Calu3 (cell line): ENCODE measurements at places on chromosomes 16 and 17. TPM values are rescaled to one million over a fixed set of nuclear protein-coding genes. Genes with fewer than 3 reads are reported as not detected.
A peak's percentile ranks its signal among the peaks of the same experiment; 100 is the strongest.

GRCh38 chr17:76278952-76279741 lies 14.0 kb downstream of the UBALD2 start:
- peaks cover 16% of the 10 kb centered on the region for H3K36me3 ChIP-seq
- no peaks in the 10 kb centered on the region for H3K27me3 ChIP-seq
- peaks cover 8% of the 10 kb centered on the region for H3K4me1 ChIP-seq
- H3K4me3 ChIP-seq, result no peak overlapping the region

DNA sequence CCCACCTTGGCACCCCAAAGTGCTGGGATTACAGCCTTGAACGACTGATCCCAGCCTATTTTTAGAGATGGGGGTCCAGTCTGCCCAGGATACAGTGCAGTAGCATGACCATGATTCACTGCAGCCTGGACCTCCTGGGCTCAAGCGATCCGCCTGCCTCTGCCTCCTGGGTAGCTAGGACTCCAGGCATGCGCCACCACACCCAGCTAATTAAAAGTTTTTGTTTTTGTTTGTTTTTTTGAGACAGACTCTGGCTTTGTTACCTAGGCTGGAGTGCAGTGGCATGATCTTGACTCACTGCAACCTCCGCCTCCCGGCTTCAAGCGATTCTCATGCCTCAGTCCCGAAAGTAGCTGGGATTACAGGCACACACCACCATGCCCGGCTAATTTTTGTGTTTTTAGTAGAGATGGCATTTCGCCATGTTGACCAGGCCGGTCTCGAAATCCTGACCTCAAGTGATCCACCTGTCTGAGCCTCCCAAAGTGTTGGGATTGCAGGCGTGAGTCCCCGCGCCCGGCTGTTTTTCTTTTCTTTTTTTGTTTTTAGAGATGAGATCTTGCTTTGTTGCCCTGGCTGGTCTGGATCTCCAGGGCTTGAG lies 2.3 kb upstream of the PAFAH1B1 start:
- no peak overlapping the region for H3K27ac ChIP-seq
- H3K4me1 ChIP-seq, result peaks cover 3% of the 10 kb centered on the region
- no peak overlapping the region for H3K4me3 ChIP-seq
- no peaks in the 10 kb centered on the region for H3K27me3 ChIP-seq
- DNase-seq, result no peak

GRCh38 chr17:28719021-28719433 lies 758 bp upstream of the RPL23A start:
- no peaks in the 10 kb centered on the region for H3K27me3 ChIP-seq
- peaks cover 27% of the 10 kb centered on the region for H3K4me1 ChIP-seq
- peak overlapping the region; percentile 96 for H3K27ac ChIP-seq

DNA sequence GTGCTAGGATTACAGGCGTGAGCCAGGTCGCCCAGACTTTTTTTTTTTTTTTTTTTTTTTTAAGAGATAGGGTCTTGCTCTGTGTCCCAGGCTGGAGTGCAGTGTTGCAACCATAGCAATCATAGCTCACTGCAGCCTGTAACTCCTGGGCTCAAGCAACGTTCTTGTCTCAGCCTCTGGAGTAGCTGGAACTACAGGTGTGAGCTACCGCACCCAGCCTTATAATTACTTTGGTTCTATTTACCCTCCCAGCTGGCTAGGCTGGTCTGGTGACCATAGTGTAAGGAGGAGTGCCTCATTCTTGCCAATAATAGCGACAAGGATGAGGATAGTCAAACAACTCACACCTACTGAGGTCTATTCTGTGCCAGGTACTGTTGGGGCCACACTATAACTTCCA lies 39.6 kb upstream of the USP7 start:
- H3K36me3 ChIP-seq, result no peaks in the 10 kb centered on the region
- no peaks in the 10 kb centered on the region for H3K4me1 ChIP-seq
- H3K27me3 ChIP-seq, result peaks cover 11% of the 10 kb centered on the region
- no peak overlapping the region for H3K4me3 ChIP-seq
- no peak overlapping the region for H3K27ac ChIP-seq
- peak; percentile 43 for DNase-seq

DNA sequence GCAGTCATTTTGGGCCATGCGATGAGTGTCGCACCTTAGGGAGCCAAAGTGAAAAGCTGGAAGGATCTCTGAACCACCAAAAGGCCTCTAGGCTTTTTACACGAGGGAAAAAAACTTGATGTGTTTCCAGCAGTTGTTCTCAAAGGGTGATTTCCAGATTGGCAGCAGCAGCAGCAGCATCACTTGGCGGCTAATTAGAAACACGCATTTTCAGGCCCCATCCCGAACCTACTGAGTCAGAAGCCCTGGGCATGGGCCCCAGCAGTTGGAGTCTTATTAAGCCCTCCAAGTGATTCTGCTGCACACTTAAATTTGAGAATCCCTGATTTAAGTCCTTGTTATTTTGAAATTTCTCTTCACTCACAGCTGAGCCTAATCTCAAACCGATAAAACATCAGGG lies 25.3 kb upstream of the PYY start:
- H3K36me3 ChIP-seq, result no peaks in the 10 kb centered on the region
- no peak overlapping the region for H3K27ac ChIP-seq
- DNase-seq, result no peak
- H3K4me3 ChIP-seq, result no peak overlapping the region
- H3K4me1 ChIP-seq, result no peaks in the 10 kb centered on the region

DNA sequence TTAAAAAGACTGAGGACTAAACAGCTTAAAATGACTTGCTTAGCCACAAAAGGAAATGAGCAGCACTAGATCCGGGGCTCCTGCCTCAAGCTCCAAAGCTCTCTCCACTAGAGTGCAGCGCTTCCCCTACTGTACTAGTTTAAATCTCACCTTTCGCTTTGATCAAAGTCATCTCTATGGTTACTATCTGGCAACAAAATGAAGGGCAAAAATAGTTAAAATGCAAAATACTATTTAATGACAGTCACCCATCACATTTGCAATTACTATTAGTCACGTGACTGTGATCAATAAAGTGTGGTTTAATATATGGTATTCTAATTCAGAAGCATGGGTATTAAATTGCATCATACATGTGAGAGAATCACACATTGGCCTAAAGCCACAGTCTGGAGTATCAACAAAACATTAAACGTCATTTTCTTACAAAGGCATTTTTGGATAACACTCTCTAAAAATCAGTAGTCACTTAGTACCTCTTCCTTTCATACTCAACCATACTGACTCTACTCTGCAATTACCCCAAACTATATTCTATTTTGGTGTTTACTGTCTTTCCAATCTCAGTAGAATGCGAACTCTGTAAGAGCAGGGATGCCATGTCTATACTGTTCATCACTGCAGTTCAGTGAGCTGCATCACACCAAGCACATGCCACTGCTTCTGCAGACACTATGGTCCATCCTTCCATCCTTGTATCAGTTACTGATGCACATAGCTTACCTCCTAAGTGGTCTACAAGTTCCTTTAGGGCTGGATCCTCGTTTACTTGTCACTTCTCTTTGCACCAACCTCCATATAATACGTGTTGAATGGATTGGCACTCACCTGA lies 6.2 kb downstream of the PSMD12 start:
- H3K36me3 ChIP-seq, result peaks cover 70% of the 10 kb centered on the region
- peak overlapping the region; percentile 4 for H3K27ac ChIP-seq
- no peak overlapping the region for H3K4me3 ChIP-seq
- H3K27me3 ChIP-seq, result no peaks in the 10 kb centered on the region

- peaks cover 18% of the 10 kb centered on the region for H3K4me1 ChIP-seq
- H3K36me3 ChIP-seq, result peaks cover 15% of the 10 kb centered on the region
- no peak for DNase-seq
- H3K27me3 ChIP-seq, result no peaks in the 10 kb centered on the region
Measured at GRCh38 chr17:18997650-18998196, 6.8 kb downstream of the FAM83G start.

GRCh38 chr16:61890386-61890785 lies 145.9 kb downstream of the CDH8 start:
- no peaks in the 10 kb centered on the region for H3K27me3 ChIP-seq
- H3K27ac ChIP-seq, result no peak overlapping the region
- H3K4me1 ChIP-seq, result no peaks in the 10 kb centered on the region
- no peak overlapping the region for H3K4me3 ChIP-seq
- DNase-seq, result no peak

GRCh38 chr17:28216528-28216927 lies 102.5 kb upstream of the TMEM97 start:
- no peak overlapping the region for H3K4me3 ChIP-seq
- peaks cover 12% of the 10 kb centered on the region for H3K27me3 ChIP-seq
- no peak for DNase-seq
- no peak overlapping the region for H3K27ac ChIP-seq

DNA sequence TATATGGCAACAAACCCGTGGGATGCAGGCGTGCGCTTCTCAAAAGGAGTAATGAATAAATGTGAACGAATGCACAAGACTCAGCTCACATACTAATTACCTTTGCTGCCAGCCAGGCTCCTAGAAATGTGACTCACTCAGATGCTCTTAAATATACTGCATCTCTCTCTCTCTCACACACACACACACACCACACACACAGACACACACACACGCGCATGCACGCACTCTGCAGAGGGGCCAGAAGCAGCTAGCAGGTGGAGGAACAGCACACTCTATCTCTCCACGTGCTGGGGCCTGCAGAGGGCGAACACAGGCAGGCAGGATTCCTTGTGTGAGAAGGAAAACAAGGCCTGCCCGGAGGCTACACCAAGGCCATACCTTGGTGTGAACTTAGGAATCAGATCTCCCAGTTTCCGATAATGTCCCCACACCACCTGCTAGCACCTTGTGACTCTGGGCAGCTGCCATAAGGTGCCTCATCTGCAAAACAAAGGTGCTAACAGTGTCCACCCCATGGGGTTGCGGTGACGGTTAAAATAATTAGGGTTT lies 5.3 kb downstream of the GPRC5B start:
- peak overlapping the region; percentile 3 for H3K27ac ChIP-seq
- H3K4me1 ChIP-seq, result peaks cover 43% of the 10 kb centered on the region
- peaks cover 74% of the 10 kb centered on the region for H3K36me3 ChIP-seq
- H3K4me3 ChIP-seq, result no peak overlapping the region
- no peaks in the 10 kb centered on the region for H3K27me3 ChIP-seq

DNA sequence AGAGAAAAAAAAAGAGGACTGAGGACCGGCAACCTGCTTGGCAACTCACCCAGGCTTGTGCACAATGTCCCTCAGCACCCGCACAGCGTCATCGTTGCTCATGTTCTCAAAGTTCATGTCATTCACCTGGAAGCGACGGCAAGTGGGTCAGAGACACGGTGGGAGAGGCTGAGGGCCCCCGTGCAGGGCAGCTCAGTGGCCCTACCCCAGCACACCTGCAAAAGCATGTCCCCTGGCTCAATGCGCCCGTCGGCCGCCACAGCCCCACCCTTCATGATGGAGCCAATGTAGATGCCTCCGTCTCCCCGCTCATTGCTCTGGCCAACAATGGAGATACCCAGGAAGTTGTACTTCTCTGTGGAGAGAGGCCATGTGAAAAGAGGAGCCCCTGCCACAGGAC lies 5.4 kb downstream of the DVL2 start:
- H3K36me3 ChIP-seq, result peaks cover 51% of the 10 kb centered on the region
- H3K27me3 ChIP-seq, result no peaks in the 10 kb centered on the region
- DNase-seq, result no peak
- H3K4me3 ChIP-seq, result no peak overlapping the region
- H3K4me1 ChIP-seq, result peaks cover 17% of the 10 kb centered on the region

- H3K4me1 ChIP-seq, result no peaks in the 10 kb centered on the region
- H3K36me3 ChIP-seq, result no peaks in the 10 kb centered on the region
- H3K27ac ChIP-seq, result no peak overlapping the region
- H3K27me3 ChIP-seq, result peaks cover 70% of the 10 kb centered on the region
Measured at GRCh38 chr16:28258567-28258966, 33.8 kb upstream of the SBK1 start.

GRCh38 chr17:42845918-42846593 lies 1.7 kb downstream of the AOC2 start:
- peaks cover 8% of the 10 kb centered on the region for H3K4me1 ChIP-seq
- no peak for DNase-seq
- H3K27me3 ChIP-seq, result no peaks in the 10 kb centered on the region
- H3K4me3 ChIP-seq, result no peak overlapping the region
- H3K36me3 ChIP-seq, result peaks cover 56% of the 10 kb centered on the region
- peak overlapping the region; percentile 51 for H3K27ac ChIP-seq

GRCh38 chr16:81523387-81524115 lies 78.9 kb downstream of the CMIP start:
- no peaks in the 10 kb centered on the region for H3K27me3 ChIP-seq
- peak overlapping the region; percentile 3 for H3K4me3 ChIP-seq
- DNase-seq, result peak; percentile 85
- peaks cover 25% of the 10 kb centered on the region for H3K36me3 ChIP-seq

GRCh38 chr16:58628845-58629732 lies 537 bp downstream of the CNOT1 start:
- DNase-seq, result peak; percentile 35
- peak overlapping the region; percentile 100 for H3K27ac ChIP-seq
- H3K4me1 ChIP-seq, result no peaks in the 10 kb centered on the region
- peak overlapping the region; percentile 99 for H3K4me3 ChIP-seq
- no peaks in the 10 kb centered on the region for H3K27me3 ChIP-seq

GRCh38 chr17:50133028-50133768 lies 3.2 kb upstream of the SAMD14 start:
- H3K4me3 ChIP-seq, result no peak overlapping the region
- DNase-seq, result peak; percentile 42
- H3K27ac ChIP-seq, result no peak overlapping the region

- H3K4me1 ChIP-seq, result peaks cover 76% of the 10 kb centered on the region
- H3K27me3 ChIP-seq, result no peaks in the 10 kb centered on the region
Measured at GRCh38 chr17:75695830-75696271, 25.4 kb upstream of the ITGB4 start.

DNA sequence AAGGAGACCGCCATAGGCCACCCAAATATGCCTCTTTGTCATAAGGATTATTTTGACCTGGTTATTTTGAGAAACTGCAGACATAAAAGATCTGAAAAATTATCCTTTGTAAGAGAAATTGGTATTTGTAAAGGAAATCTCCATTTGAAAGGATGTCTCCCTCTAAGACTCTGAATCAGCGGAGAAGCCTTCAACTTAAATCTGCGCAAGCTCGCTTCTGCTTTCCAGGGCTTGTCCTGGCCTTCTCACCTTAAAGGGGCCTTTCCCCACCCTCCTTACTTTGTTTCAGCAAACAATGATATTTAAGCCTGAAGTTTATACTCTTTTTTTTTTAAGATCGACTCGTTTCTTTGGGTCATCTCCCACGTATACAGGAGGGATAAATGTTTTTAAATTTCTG lies 34.5 kb downstream of the HSBP1 start:
- no peaks in the 10 kb centered on the region for H3K36me3 ChIP-seq
- H3K4me3 ChIP-seq, result no peak overlapping the region
- no peak for DNase-seq
- no peaks in the 10 kb centered on the region for H3K4me1 ChIP-seq
- no peak overlapping the region for H3K27ac ChIP-seq

GRCh38 chr17:47847341-47848197 lies 3.4 kb downstream of the SP6 start:
- H3K4me3 ChIP-seq, result no peak overlapping the region
- peaks cover 29% of the 10 kb centered on the region for H3K27me3 ChIP-seq
- no peak overlapping the region for H3K27ac ChIP-seq
- H3K36me3 ChIP-seq, result peaks cover 8% of the 10 kb centered on the region
- DNase-seq, result no peak

- DNase-seq, result no peak
- no peaks in the 10 kb centered on the region for H3K4me1 ChIP-seq
- no peak overlapping the region for H3K4me3 ChIP-seq
Measured at GRCh38 chr16:18582902-18583301, 21.0 kb upstream of the NOMO2 start.

- no peak overlapping the region for H3K27ac ChIP-seq
- no peak for DNase-seq
- H3K4me1 ChIP-seq, result no peaks in the 10 kb centered on the region
- no peaks in the 10 kb centered on the region for H3K27me3 ChIP-seq
- H3K36me3 ChIP-seq, result no peaks in the 10 kb centered on the region
- H3K4me3 ChIP-seq, result no peak overlapping the region
Measured at GRCh38 chr16:35310999-35311398, 1851.6 kb downstream of the TP53TG3F start.

Gene GLTPD2
- total RNA-seq, result 0.71 and 0.76 TPM in 2 replicates

Gene RAMP2
- total RNA-seq, result not detected in 2 replicates

Gene PRKCA
- 126 TPM in 2 replicates for total RNA-seq

Gene CA7
- not detected in 2 replicates for total RNA-seq

Gene KRT31
- not detected in 2 replicates for total RNA-seq

Gene CLEC3A
- total RNA-seq, result not detected in 2 replicates

Gene CCNF
- 47.9 and 54.5 TPM in 2 replicates for total RNA-seq

Gene ADAM11
- total RNA-seq, result 0.57 and 1.2 TPM in 2 replicates

Gene KRT17
- 472 and 593 TPM in 2 replicates for total RNA-seq

Gene PRAC2
- total RNA-seq, result not detected in 2 replicates
